ENCODE measurements at places on chromosomes 11 and 22. TPM values are rescaled to one million over a fixed set of nuclear protein-coding genes. Genes with fewer than 3 reads are reported as not detected.

FOSL1 gene
- total RNA-seq, result 7.2 TPM

TMEM126B gene
- 39.7 TPM for total RNA-seq

MYRF gene
- 1.1 TPM for total RNA-seq

RBM7 gene
- total RNA-seq, result 37.9 TPM

RNASEH2C gene
- 53.5 TPM for total RNA-seq

OR8B8 gene
- not detected for total RNA-seq

SLC5A1 gene
- total RNA-seq, result not detected

RAB6A gene
- total RNA-seq, result 148 TPM

DNA sequence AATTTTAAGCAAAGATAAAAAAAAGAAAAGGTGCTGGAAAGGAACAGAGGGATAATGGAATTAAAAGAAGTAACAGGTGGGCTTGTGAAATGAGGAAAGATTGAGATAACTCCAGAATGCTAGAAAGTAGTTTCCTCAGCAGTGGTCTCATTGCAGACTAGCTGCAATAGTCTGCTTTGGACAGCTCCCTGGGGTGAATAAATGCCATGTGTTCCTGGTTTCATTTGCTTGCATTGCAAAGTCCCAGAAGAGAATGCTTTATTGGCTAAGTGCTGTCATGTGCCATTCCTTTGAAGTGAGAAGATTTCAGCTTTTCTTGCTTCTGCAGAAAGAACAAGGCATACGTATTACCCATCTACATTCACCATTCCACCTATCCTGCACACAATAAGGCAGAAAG, 478.8 kb upstream of the RAG2 start:
- no peak for DNase-seq

DNA sequence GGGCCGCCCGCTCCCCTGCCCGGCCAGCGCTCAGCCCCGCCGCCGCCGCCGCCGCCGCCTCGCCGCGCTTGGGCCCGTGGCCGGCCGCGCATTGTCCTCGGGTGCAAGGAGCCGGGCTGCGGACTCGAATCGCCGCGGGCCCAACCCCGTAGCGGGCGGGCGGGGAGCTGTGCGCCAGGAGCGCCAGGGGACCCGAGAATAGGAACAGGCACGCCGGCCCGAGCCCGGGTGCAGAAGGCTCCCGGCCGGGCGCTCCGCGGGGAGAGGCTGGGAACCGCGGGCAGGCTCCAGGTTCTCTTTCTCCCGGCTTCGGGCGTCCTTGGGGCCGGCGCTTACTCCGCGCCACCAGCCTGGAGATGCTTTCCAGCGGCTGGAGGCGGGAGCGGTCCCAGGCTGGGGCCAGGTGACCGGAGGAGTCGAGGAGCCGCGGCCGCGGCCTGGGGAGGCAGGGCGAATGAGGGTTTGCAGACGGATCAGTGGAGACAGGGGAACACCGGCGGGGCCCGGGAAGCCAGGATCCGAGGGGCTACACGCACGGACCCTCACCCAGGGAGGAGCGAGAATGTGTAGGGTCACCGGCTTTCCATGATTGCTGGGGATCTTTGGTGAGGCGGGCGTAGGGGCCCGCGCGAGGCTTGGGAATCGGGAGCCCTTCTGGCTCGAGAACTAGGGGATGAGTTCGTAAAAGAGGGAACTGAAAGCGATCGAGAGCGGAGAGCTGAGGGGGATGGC, 726 bp downstream of the PKNOX2 start:
- no peak for DNase-seq

GRCh38 chr22:22897947-22898346, 10.3 kb downstream of the IGLL5 start:
- no peak for DNase-seq

DNA sequence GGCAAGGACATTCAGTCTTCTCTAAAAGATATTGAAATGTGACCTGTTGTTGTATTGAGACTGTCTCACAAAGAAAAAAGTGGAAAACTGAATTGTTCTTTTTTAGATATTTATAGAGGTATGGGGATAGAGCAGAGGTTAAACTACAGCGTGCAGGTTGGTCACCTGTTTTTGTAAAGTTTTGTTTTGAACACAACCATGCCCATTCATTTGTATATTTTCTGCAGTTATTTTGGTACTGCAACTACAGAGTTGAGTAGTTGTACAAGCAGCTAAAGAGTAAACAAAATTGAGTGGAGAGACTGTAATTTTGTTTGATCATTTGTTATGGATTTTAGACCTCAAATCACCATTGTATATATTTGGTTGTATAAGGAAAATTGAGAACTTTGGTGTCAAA, 11.3 kb downstream of the EED start:
- no peak for DNase-seq

DNA sequence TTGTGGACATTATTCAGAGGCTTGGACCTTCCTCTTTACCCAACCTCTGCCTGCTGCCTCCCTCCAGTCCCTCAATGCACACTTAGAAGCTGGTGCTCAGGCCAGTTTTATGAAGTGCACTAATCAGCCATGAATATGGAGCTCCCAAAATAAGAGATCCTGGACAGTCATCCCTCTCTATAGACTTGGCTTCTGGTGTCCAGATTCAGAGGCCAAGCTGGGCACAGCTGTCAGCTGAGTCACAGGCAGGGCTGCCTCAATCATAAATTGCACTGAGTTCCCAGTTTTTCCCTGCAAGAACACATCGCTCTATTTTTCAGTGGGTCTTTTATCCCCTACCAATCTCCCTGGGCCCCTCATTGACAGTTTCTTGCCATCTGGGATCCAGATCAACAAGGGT, 161.7 kb upstream of the CADM1 start:
- DNase-seq, result no peak

- no peak for DNase-seq
These were observed 30.3 kb downstream of the GNB1L start for GRCh38 chr22:19824212-19824925.

- DNase-seq, result no peak
These were observed 10.5 kb downstream of the ROBO4 start for GRCh38 chr11:124886978-124887666.

- no peak for DNase-seq
These were observed 9.9 kb downstream of the NARS2 start for GRCh38 chr11:78564490-78565467.
